Epithelial cell of proximal tubule (primary cell): ENCODE measurements at places on chromosomes 4 and X. TPM values are rescaled to one million over a fixed set of nuclear protein-coding genes. Genes with fewer than 3 reads are reported as not detected.

NWD2 gene
- not detected in 2 replicates for total RNA-seq

KDR gene
- 0.29 and 1.4 TPM in 2 replicates for total RNA-seq

F11 gene
- not detected in 2 replicates for total RNA-seq

CT47B1 gene
- total RNA-seq: not detected in 2 replicates

MAGEA3 gene
- total RNA-seq: not detected in 2 replicates

TDO2 gene
- total RNA-seq: not detected in 2 replicates

NDP gene
- total RNA-seq: not detected in 2 replicates

CACNA1F gene
- 0.12 TPM in 1 of 2 replicates, not detected in the other for total RNA-seq

BEX2 gene
- total RNA-seq: 9.0 and 19.0 TPM in 2 replicates

DCHS2 gene
- total RNA-seq: 0.12 and 0.87 TPM in 2 replicates

ADH7 gene
- total RNA-seq: not detected in 2 replicates

CT45A3 gene
- total RNA-seq: not detected in 2 replicates

SLC49A3 gene
- 2.9 and 4.1 TPM in 2 replicates for total RNA-seq

PDCL2 gene
- total RNA-seq: not detected in 2 replicates

RNF128 gene
- 0.36 and 1.2 TPM in 2 replicates for total RNA-seq

EMCN gene
- not detected in 2 replicates for total RNA-seq

SPATA4 gene
- total RNA-seq: not detected in 2 replicates

TCEAL5 gene
- 0.22 TPM in 1 of 2 replicates, not detected in the other for total RNA-seq

DIAPH2 gene
- 5.9 and 15.1 TPM in 2 replicates for total RNA-seq

CFP gene
- 0.06 and 0.22 TPM in 2 replicates for total RNA-seq

LINC00632 gene
- total RNA-seq: 0.29 and 2.8 TPM in 2 replicates

GJB1 gene
- total RNA-seq: 0.07 and 0.40 TPM in 2 replicates

XAGE2 gene
- total RNA-seq: not detected in 2 replicates

GAK gene
- 105 and 123 TPM in 2 replicates for total RNA-seq

HGFAC gene
- not detected in 2 replicates for total RNA-seq

SSX1 gene
- total RNA-seq: not detected in 2 replicates

JAKMIP1 gene
- total RNA-seq: not detected in 2 replicates

NPNT gene
- total RNA-seq: 1.5 and 15.4 TPM in 2 replicates

REELD1 gene
- total RNA-seq: not detected in 2 replicates

ARSJ gene
- 28.5 and 31.9 TPM in 2 replicates for total RNA-seq

PHOX2B gene
- total RNA-seq: not detected in 2 replicates
